ENCODE measurements at places on chromosomes 7 and 10.

DNA sequence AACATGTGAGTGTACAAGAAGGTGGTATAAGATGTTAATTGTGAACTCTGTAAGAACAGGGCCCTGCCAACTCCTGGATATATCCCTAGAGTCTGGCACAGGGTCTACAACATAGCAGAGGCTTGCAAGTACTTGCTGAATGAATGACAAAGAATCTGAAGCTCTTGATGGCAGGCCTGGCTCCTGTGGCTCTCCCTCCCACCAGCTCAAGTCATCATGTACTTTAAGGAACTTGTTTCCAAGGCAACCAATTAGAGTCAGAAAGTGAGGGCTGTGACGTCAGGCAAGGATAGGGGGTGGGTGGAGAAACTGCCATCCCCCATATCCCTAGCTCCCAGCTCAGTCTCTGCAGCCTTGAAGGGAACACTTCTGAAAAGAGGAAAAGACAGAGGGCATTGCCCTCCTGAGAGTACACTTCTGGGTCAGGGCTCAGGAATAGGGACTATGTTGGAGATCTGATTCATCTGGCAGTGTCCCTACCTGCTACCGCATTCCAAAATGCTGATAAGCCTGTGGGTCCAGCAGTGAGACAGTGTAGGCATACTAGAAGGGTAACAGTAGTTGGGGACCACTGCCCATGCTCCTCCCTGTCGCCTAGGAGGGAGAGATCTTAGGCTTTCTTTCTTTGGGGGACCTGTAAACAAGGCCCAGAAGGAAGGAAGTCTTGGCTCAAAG lies 34.6 kb upstream of the BTRC start:
- DNase-seq: no peak

DNA sequence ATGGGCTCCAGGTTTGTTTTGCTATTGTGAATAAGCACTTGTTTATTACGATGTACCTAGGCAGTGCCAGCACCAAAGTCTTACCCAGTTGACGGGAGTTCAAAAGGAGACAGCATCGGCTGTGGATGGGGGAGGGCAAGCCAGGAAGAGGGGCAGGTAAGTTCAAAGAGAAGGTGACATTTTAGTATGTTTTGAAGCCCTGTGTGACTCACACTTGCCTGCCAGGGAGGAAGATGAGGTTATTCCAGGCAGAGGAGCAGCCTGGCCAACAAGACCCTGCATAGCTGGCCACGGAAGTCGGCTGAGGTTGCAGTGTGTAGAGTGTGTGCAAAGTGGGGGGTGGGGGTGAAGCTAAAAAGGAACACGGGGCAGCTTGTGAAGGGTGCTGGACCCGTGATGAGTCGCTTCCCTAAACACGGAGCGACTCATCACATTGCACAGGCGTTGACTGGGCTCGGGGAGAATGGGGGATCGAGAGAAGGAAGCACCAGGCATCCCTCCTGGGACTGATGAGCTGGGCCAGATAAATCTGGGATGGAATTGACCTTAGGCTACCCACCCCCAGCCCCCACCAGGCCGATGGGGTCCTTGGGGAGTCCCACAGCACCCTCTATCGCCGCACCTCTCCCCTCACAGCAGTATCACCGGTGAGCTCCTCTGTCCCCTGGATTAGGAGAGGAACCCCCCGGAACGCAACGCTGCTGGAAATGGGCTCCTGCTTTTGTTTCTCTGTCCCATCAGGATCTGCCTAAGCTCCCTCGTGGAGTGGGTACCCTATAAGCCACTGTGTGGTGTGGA lies 97.9 kb upstream of the IKZF1 start:
- no peak for DNase-seq

DNA sequence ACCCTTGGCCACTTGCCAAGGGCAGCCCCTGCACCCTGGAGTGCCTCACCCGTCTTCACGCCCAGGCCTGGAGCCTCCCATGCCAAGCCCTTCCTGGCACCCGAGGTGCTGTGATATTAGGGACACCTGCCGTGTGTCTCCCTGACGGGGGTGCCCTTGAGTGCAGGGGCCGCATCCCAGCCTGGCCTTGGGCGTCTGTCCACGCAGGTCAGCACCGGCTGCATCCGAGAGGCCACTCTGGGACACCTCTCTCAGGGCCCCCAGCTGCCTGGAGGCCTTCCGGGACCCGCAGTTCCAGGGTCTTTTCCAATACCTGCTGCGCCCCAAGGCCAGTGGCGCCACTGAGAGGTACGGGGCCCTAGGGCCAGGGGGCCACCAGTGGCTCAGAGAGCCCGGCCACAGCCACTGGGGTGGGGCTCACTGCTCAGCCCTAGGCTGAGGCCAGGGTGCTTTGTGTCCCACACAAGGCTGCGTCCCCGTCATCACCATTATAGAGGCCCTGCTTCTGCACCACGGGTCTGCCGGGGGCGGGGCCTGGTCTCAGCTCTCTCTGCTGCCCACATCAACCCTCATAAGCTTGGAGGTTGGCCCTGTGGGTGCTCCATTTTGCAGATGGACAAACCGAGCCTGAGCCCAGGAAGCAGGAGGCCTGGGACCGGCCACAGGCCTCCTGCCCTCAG lies 12.7 kb downstream of the AP5Z1 start:
- no peak for DNase-seq

- no peak for DNase-seq
Measured at GRCh38 chr10:11754173-11754572, 12.0 kb downstream of the ECHDC3 start.

DNA sequence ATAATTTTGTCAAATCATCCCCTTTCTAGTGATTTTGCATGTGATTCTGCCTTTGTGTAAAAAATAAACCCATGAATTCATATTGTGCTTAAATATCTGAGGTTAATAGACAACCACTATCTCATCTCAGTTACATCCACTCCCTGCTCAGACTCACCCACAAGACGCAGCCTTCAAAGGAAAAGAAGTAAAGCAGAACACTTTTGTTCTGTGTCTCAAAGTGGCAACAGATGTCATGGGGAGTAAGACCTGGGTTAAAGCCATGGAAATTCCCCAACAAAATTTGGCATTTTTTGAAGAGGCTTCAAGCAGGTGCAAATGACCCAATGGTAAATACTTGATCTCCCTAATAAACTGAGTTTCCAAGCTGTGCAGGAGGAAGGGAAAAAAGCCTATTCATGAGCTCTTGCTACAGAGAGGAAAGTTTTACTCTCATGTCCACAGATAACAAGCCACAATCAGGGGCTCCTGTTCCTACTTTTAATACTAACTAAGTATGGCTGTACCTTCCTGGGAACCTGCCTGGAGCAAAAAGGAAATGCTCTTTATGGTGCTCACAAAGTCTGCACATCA lies 4.7 kb downstream of the CYP3A7 start:
- no peak for DNase-seq

DNA sequence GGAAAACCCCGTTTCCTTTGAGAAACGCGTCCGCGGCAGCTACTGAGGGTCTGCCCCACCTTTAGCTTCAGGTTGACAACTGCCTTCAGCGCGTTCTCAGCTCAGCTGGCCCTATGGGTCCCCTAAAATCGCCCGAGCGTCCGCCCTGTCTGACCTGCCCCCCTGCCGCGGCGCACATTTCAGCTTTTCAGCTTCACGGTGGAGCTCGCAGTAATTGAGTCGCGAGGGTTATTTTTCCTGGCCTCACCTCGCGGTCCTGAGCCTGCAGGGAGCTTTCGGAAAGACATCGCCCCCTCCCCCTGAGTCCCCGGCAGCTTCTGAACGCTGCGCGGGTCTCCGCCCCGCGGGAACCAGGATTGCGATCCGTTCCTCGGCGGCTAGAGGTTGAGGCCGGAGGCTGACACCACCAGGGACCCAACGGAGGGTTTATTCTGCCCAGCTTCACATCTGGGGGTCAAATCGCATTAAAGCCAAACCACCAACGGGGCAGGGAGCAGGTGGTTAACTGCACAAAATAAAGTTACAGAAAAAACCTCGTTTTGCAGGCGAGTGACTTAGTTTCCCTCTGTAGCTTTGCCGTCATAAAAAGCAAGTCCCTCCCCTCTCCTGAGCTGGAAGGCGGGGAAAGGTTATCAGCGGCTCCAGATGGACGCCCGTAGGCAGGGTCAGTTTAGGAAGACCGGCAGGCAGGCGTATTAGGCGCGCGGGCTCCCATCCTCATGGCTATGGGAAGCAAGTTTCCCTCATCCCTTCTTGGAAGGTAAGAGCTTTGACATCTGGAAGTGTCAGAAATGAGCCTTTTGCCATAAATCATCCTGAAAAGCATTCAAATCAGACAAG lies 11.0 kb downstream of the TWIST1 start:
- DNase-seq: peak; percentile 41

- no peak for DNase-seq
Measured at GRCh38 chr10:74329873-74330272, 178.9 kb downstream of the ADK start.

GRCh38 chr7:151927011-151927410 lies 29.2 kb upstream of the GALNTL5 start:
- no peak for DNase-seq

DNA sequence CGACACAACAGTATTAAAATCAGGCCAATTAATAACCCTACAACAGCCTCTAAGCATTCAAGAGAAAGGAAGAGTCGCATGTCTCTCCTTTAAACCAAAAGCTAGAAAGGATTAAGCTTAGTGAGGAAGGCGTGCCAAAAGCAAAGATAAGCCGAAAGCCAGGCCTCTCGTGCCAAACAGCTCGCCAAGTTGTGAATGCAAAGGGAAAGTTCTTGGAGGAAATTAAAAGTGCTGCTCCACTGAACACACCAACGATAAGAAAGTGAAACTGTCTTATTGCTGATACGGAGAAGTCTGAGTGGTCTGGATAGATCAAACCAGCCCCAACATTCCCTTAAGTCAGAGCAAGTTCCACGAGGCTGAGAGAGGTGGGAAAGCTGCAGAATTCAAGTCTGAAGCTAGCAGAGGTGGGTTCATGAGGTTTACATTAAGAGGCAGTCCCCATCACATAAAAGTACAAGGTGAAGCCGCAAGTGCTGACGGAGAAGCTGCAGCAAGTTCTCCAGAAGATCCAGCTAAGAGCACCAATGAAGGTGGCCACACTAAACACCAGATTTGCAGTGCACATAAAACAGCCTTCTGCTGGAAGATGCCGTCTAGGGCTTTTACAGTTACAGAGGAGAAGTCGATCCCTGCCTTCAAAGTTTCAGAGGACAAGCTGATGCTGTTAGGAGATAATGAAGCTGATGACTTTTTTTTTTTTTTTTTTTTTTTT lies 194.8 kb downstream of the MAD1L1 start:
- peak; percentile 28 for DNase-seq

DNA sequence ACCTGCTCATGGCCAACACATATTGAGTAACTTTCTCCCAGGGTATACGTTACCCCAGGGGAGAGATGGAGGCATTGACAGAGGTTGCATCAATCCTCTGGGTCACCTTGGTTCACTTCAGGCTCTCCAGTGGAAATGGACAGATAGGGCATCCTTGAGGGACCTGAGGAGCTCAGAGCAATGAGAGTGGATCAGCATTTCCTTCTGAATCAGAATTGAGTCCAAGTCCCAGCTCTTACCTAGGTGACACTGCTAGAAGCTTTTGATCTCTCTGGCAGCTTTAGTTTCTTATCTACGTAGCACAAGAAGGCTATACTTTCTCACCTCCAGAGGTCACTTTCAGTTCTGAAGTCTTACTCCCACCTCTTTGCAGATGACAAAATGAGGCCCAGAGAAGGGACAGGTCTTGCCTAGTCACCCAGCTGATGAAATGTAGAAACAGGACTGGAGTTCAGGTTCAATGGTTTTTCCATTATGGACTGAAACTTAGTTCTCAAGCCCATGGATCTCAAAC lies 35.2 kb downstream of the PANK1 start:
- no peak for DNase-seq

- peak; percentile 35 for DNase-seq
Measured at GRCh38 chr7:128791121-128791971, at the start of gene CCDC136. Gene CCDC136 (plus strand): TSS chr7:128791968. CDS start chr7:128792412, 444 bp downstream.

DNA sequence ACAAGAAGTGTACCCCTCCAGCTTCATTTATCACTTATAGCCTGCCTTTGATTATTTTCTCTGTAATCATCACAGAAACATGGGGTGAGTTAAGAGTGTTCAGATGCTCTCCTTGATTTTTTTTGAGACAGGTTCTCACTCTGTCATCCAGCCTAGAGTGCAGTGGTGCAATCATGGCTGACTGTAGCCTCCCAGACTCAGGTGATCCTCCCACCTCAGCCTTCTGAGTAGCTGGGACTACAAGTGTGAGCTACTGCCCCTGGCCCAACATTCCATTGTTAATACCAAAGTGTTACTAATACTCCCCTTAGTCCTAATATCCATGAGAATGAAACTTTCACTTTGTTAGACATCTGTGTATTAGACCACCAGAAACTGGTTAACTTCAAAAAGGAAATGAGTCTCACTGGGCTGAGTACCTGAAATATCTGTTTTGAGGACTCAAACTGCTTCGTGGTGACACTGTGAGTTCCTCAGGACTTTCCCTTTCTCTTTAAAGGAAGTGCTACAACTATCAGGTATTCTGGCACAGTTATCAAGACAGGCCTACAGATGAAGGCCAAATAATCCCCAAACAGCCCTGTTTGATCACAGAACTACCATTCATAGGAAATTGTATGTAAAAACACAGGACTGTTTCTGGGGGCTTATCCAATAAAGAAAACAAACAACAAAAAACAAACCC lies 20.5 kb upstream of the CFAP70 start:
- no peak for DNase-seq

DNA sequence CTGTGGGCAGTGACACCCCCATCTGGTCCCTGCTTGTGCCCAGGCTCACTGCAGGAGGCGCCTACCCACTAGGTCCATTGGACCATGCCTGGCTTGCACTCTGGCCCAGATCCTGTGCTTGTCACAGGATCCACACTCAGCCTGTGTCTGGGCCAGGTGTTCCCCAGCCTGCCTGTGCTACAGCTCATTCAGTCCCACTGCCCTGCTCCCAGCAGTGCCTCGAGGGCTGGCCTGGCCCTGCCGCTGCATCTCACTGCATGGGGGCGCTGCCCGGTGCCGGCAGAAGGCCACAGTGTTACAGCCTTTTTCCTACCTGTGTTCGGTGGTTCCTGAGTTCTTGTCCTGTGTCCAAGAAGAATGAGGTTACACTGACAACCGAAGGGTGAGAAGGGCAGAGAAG lies 21.3 kb downstream of the SDHAF3 start:
- DNase-seq: no peak

DNA sequence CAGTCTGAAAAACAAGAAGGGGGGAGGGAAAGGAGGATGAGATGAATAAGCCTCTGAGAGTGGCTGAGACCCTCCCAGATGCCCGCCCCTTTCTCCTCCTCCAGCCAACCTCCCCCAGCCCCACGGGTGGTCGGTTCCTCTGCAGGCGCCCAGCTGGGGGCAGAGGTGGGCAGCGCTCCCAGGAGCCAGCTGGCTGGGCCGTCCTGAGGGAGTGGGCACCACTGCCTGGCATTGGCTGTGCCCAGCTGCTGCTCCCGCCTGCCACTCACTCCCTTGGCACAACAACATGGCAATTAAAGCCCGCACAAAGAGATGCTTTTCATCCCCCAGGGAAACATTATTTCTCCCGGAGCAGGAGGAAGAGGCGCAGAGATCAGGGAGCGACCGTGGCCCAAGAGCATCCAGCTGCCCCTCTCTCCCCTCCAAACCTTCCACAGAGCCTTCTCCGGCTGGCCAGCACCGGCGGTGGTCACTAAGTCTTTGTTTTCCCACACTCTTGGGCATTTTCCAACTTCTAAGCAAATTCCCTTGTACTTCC lies 107.2 kb downstream of the SPDYE5 start:
- peak; percentile 33 for DNase-seq

DNA sequence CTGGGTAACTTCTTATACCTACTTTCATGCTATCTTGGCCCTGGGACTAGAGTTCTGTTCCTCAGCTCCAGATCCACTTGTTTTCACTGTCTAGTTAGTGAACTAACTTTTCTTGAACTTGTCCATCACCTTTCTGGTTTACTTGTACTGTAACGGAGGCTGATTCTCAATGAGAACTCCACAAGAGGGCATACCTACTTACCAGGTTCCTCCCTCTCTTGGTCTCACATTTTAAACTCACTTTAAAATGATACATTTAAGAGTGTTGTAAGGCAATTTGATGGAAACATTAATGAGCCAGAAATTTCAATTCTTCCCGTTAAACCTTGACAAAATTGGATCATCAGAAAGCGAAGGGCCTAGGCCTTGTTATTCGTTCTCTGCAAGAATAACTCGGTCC lies 111.6 kb downstream of the MAGI2 start:
- no peak for DNase-seq

Data from astrocyte of the spinal cord (primary cell).